Foreskin keratinocyte (primary cell): ENCODE measurements at places on chromosomes 6 and 20. TPM values are rescaled to one million over a fixed set of nuclear protein-coding genes. Genes with fewer than 3 reads are reported as not detected.

DNA sequence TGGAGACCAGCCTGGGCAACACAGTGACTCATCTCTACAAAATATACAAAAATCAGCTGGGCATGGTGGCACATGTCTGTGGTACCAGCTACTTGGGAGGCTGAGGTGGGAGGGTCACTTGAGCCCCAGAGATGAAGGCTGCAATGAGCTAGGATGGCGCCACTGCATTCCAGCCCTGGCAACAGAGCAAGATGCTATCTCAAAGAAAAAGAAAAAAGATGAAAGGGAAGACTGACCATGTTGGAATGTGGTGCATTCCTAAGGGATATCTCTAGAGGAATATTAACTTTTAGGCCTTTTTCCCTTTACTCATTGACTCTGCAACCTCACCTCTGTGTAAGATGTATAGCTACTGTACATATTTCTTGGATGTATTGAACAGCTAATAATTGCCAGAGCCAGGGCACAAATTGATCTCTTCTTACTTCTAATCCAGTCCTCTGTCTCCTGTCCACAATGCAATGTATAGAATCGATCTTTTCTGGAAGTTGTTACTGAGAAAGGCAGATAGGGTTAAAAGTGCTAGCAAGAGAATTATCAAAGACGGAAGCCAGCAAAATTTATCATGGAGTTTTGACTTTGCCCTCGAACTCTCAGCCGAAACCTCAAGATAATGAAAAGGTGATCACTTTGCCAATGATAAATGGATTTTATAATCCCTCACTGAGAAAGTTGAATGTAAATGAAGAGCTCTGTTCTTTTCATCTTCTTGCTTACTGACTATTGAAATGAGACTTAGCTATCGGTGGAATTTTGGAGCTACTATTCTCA is 46.3 kb downstream of the GCNT2 start:
- no peak for DNase-seq

DNA sequence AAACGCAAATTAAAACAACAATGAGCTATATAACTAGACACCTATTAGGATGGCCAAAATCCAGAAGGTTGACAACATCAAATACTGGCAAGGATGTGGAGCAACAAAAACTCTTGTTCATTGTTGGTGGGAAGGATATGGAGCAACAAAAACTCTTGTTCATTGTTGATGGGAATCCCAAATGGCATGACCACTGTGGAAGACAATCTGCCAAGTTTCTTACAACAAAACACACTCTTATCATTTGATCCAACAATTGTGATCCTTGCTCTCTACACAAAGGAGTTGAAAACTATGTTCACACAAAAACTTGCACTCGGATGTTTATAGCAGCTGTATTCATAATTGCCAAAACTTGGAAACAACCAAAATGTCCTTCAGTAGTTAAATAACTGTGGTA is 61.8 kb upstream of the LAMA2 start:
- no peak for DNase-seq

GRCh38 chr20:44651684-44652423 is at the start of gene ADA:
Gene ADA (minus strand): TSS chr20:44651699. CDS start chr20:44651607, 92 bp downstream.
- no peak for DNase-seq

Gene APOBEC2
- not detected in 2 replicates for total RNA-seq

Gene CST2
- not detected in 2 replicates for total RNA-seq
